ENCODE measurements at places on chromosomes 5 and 9. TPM values are rescaled to one million over a fixed set of nuclear protein-coding genes. Genes with fewer than 3 reads are reported as not detected.

DNA sequence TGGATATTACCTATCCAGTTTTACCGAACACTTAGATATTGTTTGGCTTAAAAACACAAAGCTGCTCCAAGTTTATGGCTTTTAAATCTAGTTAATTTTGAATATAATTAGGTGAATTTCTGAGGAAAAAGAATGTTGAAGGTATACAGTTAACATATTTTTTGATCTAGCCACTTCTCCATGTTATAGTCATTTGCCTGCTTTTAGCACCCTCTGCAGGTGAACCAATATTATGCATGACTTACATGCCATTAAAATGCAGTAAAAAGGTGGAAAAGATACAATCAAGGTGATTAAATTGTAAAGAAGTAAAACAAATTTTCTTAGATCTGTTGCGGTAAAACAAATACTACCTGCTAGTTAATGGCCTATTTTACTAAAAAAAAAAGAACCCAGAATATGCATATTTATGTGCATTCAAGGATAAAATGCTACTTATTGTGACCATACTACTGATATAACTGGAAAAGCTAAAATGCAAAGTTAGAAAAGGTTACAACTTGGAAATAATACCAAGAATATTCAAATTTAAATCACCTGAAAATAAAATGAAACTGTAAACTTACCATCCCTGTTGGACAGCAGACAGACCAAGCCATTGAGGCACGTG, 132.1 kb downstream of the AP3B1 start:
- no peak for DNase-seq

CD180 gene
- polyA plus RNA-seq, result 0.70 TPM

SEMA5A gene
- 35.6 TPM for polyA plus RNA-seq

DNA sequence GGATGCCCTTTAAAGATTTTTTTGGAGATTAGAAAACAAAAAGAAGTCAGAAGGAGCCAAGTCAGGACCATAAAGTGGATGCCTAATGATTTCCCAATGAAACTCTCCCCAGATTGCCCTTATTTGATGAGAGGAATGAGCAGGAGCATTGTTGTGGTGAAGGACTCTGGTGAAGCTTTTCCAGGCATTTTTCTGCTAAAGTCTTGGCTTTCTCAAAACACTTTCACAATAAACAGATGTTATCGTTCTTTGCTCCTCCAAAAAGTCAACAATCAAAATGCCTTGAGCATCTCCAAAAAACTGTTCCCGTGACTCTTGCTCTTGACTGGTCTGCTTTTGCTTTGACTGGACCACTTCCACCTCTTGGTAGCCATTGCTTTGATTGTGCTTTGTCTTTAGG, 121.8 kb downstream of the CAAP1 start:
- DNase-seq, result no peak

- no peak for DNase-seq
Observed at GRCh38 chr5:10233505-10233904, 16.2 kb downstream of the ATPSCKMT start.

- no peak for DNase-seq
Observed at GRCh38 chr9:108710424-108710823, 145.4 kb downstream of the ACTL7B start.
